ENCODE measurements at places on chromosomes 13 and 19. TPM values are rescaled to one million over a fixed set of nuclear protein-coding genes. Genes with fewer than 3 reads are reported as not detected.

- no peak for DNase-seq
Measured at GRCh38 chr19:42426643-42427042, 545 bp downstream of the LIPE start.

GRCh38 chr19:12997967-12998940, 3.0 kb downstream of the NFIX start:
- DNase-seq = no peak

DNA sequence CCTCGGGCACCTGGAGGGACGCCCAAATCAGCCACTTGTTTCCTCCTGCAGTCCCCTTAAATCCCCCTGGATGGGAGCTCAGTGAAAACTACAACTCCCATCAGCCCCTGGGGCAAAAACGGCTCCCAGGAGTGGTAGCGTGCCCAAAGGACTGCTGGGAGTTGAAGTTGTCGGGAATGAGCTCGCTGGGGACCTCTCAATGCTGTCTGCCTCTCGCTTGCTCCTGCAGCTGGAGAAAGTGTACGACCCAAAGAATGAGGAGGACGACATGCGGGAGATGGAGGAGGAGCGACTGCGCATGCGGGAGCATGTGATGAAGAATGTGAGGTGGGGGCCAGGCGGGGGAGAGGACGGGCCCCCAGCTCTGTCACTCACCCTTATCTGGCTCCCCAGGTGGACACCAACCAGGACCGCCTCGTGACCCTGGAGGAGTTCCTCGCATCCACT, 14.7 kb upstream of the DHDH start:
- DNase-seq = peak; percentile 23

- no peak for DNase-seq
Measured at GRCh38 chr19:15296841-15297415, 35.4 kb downstream of the BRD4 start.

ZNF584 gene
- 16.3 TPM for total RNA-seq

All from RPMI7951 (cell line).